ENCODE measurements at places on chromosomes 5 and 9.

DNA sequence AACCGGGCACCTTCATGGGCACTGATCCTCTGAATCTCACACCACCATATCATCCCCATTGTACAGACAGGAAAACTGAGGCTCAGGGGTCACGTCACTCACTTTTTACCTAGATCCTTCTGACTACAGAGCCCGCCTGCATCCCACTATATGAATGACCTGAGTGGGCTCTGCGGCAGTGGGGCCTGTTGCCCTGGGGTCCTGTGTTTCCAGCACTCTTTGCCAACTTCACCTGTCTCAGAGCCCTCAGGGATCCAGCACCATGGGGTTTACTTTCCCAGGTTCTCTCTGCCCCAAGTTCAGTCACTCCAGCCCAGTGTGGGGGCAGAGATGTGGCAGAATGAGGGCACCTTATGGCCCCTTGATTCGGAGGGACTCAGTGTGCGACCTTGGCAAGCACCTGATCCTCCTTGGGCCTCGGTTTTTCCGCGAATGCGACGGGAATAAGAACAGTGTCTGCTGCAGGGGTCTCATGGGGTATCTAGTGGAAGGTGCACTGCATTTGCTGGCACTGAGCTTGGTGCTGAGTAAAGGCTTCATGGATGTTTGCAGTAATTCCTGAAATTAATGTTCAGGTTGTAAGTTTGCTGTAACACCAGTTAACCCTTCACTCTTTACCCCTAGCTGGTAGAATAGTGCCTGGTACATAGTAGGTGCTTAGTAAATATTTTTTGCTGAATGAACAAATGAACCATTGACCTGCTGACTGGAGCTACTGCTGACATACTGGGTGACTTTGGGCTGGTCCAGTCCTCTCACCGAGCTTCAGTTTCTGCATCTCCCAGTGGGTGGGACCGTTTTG lies 47.1 kb upstream of the BOD1 start:
- no peak for DNase-seq

GRCh38 chr9:115596021-115596745 lies 478.2 kb upstream of the TNC start:
- DNase-seq, result no peak

DNA sequence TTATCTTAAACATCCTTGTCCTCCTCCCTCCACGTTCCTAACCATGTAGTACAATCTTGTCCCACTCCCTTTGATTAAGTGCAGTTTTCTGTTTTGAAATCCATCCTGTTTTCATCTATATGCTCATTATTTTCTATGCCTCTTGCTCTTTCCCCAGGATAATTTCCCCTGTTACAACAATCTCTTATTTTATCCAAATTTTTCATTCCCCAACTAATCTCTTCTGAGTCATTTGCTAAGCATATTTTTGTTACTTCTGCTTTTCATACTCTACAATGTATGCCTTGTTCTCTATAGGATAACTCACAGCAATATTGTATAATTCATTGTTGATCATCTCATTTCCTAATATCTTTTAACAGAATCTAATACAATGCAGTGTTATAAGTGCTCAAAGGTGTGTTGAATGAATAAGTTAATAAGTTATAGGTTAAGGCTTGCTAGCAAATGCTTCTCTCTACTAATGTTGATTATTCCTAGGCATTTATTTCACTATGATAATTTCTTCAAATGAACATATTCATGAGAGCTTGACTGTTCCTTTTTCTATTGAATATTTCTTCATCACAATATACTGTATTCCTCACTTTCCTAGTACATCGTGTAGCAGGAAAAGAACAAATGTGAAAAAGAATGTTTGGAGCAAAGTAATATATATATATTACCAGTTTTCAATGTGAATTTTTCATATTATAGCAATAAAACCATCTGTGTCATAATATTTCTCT lies 1.5 kb downstream of the OMD start:
- DNase-seq, result no peak

DNA sequence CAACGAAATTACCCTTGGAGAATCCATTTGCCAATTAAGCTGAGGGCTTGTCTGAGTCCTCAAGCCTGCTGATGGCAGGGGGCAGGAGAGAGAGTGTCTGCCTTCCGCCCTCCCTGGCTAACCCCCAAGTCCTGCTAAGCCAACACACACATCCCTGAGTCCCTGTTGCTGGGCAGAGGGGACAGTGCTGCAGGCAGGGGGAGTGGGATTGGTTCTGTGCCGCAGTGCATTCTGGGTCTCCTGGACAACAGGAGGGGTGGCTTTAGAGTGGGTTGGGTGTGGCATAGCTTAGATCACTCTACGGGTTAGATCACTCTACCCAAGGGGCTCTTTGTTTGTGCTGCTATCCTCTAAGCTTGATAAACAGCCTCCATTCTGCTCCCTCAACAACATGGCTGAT lies 427.7 kb downstream of the CDK5RAP2 start:
- no peak for DNase-seq

DNA sequence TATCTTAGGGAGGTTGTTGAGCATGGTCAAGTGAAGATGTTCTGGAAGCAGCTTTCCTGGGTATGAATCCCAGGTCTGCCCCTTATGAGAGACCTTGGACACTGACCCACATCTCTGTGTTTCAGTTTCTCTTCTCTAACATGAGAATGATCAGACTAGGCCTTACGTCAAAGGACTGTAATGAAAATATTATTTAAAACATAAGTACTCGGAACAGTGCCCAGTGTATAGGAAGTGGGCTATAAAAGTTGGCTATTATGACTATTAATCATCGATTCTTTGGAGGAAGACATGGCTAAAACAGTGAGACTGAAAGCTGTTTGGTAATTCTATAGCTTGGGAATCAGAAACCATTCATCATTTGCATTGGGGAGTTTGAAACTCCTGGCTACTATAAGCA lies 65.3 kb upstream of the MYO10 start:
- no peak for DNase-seq

GRCh38 chr9:125948887-125949596 lies 201.9 kb downstream of the PBX3 start:
- DNase-seq, result no peak

GRCh38 chr5:38755181-38755580 lies 90.6 kb upstream of the OSMR start:
- no peak for DNase-seq

DNA sequence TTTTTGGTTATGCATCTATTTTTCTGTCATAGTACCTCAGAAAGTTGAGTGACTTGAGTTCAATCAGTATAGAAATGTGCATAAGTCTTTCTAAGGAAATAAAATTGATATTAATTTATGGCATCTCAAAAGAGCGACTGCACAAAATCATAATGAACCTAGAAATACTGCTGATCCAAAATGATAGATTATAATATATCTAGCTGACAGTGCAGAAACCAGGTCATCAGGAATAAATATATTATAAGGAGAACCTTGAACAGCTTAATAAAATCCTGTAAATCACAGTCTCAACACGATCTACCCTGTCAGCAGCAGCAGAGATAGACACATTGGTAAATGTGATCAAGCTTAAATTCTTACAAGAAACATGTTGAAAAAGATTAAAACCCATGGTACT lies 1106.6 kb upstream of the CDH18 start:
- DNase-seq, result no peak

- peak; percentile 6 for DNase-seq
These were observed 343 bp downstream of the KIAA0825 start for GRCh38 chr5:94618029-94618492.

DNA sequence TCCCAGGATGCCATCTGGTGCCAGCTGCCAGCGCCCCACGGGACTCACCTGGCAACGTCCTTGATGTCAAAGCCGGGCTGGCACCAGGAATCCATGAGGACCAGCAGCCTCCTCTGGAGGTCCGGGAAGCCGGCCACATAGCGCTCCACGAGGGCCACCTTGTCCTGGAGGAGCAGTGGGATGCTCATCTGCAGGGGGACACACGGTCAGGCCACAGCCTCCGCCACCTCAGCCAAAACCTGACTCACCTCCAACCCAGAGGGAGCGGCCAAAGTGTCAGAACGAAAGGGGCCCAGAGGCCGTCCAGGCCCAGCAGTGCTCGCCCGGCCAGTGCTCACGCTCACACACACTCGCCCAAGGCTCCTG lies 56.5 kb downstream of the EXD3 start:
- no peak for DNase-seq

GRCh38 chr5:132389585-132390286 lies 20.2 kb downstream of the SLC22A5 start:
- no peak for DNase-seq

GRCh38 chr9:13427587-13427986 lies 148.1 kb upstream of the MPDZ start:
- peak; percentile 24 for DNase-seq

GRCh38 chr9:90539286-90539685 lies 103.3 kb downstream of the DIRAS2 start:
- DNase-seq, result no peak

DNA sequence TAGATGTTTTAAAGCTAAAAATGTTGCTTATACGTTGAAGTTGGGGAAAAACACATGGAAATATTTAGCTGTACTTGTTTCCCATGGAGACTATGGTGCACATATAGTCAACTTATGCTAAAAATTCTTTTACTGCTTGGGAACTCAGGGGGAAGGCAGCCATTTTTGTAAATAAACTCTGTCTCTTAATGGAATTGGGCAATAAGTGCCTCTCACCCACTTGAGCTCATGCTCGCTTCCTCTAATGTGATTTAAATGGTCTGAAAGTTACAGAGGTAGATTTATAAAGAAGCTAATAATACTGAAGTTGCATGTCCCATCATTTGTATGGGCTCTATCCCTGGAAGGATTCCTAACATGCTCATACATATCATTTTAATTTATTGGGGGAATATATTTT lies 523.8 kb downstream of the RASEF start:
- no peak for DNase-seq

DNA sequence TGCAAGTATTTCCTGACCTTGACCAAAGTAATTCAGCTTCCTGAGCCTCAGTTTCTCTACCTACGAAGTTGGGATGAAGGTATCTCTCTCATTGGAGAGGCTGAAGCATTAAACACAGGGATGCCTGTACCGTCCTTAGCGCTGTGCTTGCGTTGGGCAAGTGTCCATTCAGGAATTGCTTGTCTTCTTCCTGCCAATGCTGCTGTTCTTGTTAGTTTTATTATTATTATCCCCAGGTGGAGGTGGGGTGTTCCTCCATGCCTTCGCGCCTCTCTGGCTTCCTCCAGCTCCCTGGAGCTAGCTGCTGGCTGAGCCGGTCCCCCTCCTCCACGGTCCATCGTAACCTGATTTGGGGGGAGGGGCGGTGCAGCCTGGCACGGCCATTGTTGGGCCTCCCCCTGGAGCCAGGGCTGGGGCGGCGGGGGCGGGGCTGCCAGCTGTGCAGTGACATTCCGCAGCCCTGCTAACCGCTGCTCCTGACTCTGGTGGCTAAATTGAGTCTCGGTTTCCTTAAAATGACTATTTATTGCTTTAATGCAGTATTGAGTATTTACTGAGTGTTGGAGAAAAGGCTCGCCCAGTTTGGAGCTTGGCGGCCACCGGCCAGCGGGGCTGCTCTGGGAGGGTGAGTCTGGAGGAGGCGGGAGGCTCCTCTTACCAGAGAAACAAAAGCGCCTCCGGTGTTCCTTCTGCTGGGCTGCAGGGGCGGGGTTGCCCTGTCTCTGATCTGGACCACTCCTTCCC lies 51.3 kb downstream of the LMX1B start:
- no peak for DNase-seq

DNA sequence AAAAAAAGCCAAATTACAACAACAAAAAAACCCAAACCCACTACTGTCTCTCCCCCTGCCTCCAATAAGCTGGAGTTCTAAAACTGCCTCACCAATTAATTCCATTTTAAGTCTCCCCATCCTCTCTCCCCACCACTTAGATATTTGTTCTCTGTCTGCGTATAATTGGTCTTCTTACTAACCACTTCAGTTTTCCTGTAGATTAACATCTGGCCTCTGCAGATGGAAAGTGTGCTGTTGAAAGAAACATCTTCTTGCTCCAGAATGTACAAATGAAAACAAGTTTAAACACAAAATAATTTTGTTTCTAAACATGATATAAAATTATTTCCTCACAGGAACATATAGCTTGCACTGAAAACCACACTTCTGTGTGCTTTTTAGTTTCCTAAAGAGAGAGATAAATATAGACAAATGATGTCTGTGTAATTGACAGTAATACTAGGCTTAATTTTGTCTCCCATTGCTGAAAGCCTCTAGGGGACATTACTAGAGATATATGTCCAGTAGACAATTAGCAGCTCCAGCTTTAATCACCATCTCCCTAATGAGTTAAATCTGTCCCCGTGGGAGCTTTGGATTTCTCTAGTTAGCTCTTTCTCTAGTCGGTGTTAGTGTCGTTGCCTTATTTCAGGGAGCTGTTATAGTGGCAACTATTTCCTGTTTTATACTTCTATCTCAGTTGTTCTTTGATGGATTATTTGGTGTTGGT lies 164.0 kb downstream of the ARHGAP26 start:
- DNase-seq, result no peak

DNA sequence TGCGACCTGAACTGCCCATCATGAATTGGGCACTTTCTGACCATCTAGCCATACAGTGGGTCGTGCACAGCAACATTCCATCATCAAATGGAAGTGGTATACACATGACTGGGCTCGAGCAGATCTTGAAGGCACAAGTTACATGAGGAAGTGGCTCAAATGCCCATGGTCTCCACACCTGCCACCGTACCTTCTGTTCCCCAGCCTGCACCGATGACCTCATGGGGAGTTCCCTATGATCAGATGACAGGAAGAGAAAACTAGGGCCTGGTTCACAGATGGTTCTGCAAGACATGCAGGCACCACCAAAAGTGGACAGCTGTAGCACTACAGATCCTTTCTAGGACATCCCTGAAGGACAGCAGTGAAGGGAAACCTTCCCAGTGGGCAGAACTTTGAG lies 21.8 kb downstream of the MTMR12 start:
- DNase-seq, result no peak
